Progenitor cell of endocrine pancreas (in vitro differentiated cells): ENCODE measurements at places on chromosomes 6 and 20. TPM values are rescaled to one million over a fixed set of nuclear protein-coding genes. Genes with fewer than 3 reads are reported as not detected.

Gene HUS1B
- total RNA-seq: 0.67 and 1.3 TPM in 2 replicates

Gene PABPC1L
- total RNA-seq: 211 and 219 TPM in 2 replicates

- no peak for DNase-seq
Measured at GRCh38 chr6:98920904-98921431, 26.8 kb downstream of the FBXL4 start.

DNA sequence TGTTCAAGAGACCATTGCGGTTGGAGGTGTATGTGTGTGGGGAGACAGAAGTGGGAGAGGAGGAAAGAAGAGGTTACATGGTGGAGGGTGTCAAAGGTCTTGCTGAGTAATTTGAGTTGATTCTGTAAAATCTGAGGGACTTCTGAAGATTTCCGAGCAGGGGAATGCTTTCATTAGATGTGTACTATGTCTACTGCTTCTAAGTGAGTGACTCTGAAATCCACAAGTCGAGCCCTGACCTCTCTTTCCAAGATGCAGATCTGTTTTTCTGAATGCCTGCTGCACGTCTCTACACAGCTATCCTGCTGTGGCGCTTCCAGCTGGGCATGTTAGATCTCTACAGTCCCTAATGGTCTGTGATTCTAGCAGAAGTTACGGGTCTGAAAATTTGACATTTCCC is 209.8 kb downstream of the ATXN1 start:
- no peak for DNase-seq

DNA sequence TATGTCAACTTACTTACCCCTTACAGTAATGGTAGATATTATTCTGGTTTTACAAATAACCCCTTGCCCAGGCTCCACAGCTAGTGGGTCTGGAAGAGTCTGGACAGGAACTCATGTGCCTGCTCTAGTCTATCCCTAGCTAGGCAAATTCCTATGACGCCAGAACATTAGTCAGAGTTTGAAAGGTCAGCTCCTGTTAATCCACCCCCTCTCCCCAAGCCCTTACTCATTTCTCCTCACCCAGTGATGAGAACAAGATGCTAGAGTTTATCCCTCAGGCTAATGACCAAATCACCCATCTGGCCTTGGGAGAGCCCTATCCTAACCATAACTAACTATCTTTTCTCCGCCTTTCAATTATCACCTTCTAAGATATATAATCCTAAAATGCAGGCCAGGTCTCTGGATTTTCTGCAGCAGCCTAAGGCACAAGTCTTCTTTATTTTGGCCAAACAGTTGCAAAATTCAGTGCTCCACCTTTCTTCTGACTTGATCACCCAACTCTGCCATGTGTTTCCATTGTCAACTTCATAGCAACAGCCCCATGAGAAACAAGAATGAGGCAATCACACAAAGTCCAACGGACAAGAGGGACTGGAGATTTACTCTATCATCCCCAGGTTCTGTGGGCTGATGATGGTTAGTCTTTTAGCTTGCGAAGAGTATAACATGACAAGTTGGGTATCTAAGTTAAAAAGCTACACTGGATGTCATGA is 113.3 kb downstream of the TASP1 start:
- no peak for DNase-seq

DNA sequence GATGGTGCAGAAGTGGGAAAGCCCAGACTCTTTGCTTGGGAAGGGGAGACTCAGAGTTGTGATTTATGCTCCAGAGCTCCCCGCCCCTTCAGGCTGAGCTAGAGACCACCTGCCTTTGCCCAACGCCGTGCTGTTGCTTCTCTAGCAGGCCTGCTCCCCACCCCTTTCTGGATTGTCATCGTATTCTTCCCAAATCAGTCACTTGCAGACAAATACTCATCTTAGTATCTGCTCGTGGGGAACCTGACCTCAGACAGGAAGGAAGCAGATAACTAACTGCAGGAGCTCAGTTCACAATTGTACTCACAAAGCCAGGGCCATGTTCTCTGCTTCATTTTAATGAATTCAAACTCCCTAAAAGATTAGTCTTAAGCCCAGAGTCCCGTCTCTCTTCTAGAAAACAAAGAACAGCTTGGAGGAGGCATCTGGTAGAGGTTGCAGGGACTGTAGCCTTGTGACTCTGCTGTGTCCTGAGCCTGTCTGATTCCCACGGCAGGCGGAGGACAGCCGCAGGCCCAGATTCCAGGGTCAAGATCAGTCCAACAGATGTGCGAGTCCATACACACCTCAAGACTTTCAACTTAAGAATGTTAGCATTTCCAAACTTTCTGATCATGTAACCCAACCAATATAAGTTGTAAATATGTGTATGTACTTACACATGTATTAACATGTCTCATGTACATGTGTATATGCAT is 57.2 kb upstream of the GGTLC1 start:
- DNase-seq: no peak

GRCh38 chr20:15287329-15287728 is 949.9 kb upstream of the FLRT3 start:
- no peak for DNase-seq
